ENCODE measurements at places on chromosomes 6 and 20.

GRCh38 chr6:165511807-165512206 is 151.2 kb downstream of the PDE10A start:
- DNase-seq: no peak

DNA sequence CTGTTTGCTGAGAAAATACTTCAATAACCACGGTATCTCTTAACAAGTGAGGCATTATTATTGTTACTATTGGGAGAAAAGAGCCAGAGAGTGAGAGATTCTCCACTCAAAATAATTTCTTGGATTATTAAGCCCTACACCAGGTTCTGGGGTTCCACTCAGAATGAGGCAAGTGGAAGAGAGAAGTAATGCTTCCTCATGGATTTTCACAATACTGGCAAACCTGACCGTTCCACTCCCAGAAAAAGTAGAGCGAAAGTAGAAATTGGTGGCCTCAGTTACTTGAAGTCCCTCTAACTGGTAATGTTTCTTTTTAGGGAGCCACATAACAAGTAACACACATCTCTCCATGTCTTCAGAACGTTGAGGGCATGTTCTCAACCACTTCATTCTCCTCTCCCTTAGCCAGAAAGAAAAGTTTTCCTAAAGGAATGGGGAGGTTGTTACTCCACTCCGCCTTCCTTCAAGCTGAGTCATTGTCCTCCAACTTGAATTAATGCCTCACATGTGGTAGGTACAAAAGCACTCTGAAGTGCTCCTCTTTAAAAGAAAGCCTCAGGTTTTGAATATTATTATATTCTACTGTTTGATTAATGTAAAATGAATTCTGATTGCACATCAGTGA is 1.9 kb downstream of the BAG2 start:
- no peak for DNase-seq

- DNase-seq: no peak
Measured at GRCh38 chr20:15235471-15236198, 898.2 kb upstream of the FLRT3 start.

GRCh38 chr6:6193221-6193745 is 127.2 kb downstream of the F13A1 start:
- no peak for DNase-seq

DNA sequence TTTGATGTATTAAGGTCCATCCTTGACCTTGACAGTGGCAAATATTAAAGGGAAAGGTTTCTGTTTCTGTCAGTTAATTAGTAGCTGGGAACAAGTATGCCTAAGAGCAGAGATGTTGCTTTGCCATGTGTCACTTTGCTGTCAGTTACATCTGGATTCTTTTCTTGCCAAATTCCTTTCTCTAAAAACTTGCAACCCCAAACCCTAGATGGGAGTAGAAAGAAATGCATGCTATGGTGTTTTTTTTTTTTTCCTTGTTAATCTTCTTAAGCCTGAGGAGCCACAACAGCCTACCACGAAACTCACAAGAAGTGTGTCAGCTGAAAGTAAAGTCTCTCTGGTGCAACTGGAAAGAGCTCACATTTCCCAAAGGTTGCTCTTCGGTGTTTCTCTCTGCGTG is 18.0 kb upstream of the CLDN20 start:
- DNase-seq: no peak

- no peak for DNase-seq
Measured at GRCh38 chr6:43494321-43494720, 15.8 kb downstream of the LRRC73 start.

DNA sequence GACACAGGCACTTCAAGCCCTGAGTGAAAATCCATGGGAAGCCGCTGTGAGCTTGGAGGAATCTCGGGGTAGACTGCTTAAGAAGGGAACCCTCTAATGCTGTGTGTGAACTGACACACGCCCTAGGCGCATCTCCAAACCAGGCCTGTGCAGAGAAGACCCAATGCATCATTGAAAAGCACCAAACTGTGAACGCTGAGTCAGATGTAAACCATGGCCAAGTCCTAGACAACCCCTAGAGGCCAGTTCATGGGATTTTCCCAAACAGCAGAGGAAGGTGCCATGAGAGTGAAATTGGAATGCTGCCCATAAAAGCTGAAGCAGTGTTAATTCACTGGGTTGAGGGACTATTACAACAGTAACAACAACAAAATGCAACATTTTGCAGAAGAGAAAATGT is 296.5 kb downstream of the SMOC2 start:
- no peak for DNase-seq

DNA sequence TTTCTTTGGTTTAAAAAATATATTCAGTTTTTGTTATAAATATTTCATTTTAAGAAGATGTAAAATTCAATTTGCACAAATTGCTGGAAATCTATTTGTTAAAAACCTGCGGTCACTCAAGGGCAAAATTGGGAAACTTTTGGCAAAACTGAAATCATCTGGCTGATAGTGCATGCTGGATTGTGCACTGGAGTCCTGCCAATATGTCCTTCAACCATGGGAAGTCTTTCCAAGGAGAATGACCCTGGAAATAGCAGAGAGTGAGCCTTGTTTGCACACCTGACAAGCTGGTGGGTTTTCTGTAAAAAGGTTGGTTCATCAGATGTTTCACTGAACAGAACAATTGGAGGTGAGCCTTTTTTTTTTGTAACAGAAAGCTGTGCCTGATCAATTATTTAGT is 413.5 kb downstream of the BTBD3 start:
- DNase-seq: no peak

DNA sequence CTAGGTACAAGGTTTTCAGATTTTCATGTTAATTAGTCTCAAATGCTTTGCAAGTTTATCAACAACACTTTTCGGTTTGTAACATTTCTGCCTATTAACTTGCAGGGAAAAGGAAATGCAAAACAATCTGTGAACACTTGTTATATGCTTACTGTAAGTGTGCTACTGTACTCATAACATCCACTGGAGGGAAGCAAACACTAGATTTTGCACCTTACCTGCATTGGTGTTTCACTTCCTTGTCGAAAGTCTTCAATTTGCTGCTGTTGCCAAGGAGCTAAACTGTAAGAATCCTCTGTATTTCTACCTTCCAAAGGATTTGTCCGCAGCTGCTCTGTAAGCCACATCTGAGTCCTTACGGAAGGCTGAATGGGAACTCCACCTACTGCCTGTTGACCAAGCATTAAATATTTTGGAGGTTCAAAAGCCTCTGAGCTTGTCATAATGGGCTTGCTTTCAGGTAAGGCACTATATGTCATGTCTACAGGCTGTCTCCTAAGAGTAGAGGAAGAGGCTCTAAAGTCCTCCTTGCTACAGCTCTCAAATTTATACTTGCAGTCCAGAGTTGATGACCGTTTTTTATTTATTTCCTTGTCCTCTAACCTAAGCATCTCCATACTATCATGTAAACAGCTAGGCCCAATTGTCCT is 17.3 kb downstream of the PLN start:
- DNase-seq: no peak

DNA sequence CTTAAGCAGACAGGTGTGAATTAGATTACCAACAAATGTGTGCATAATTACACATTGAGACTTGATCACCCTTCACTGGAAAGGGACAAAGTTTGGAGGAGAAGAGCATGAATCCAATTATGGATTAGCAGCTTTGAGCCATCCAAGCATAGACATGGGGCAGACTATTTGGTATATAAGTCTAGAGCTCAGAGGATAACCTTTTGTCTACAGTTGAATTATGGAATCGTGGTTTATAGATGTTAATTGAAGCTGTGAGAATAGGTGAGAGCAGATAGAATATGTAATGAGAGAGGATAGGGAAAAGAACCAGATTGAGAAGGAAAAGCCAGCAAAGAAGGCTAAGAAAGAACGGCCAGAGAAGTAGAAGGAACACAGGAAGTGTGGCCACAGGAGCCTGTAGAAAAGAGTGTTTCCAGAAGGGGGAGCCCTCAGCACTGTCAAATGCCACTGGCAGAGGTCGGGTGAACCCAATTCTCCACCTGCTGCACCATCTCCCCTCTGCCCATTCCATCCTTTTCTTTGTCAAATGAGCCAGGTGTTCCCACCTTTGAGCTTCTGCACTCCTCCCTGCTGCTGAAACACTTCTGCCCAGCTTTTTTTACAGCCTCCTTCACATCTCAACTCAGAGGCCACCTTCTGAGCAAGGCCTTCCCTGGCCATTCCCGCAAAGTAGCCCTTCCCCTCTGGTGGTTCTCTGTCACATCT is 7.3 kb downstream of the DNTTIP1 start:
- DNase-seq: no peak

GRCh38 chr20:50540620-50541605 is 30.7 kb downstream of the PTPN1 start:
- DNase-seq: no peak

DNA sequence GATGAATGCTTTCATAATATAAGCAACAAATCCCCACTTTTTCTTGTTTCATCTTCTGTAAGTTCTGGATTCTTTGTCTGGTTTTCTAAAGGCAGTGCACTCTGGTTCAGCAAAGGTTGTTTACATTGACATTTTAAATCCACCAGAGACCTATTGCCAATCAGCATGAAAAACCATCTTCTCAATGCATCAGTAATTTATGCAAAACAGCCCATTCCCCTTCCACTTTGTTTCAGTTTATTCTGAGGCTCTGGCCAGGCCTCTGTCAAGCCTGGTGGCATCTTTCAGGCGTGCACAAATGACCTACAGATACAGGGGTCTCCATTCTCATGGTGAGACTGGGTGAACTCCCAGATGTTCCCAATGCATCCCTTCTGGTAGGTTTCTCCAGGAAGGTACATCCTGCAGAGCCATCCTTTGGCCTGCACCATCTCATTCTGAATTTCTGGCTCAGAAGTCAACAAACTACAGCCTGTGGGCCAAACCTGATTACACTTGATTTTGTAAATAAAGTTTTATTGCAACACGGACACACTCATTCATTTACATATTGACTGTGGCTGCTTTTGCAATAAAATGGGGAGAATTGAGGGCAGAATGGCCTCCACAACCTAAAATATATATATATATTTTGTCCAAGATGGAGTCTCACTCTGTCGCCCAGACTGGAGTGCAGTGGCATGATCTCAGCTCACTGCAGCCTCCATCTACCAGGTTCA is 405.4 kb downstream of the PREX1 start:
- DNase-seq: no peak

GRCh38 chr6:21668795-21669194 is 75.2 kb downstream of the SOX4 start:
- no peak for DNase-seq

GRCh38 chr6:42140756-42141602 is 1.4 kb downstream of the C6orf132 start:
- no peak for DNase-seq

- DNase-seq: no peak
Measured at GRCh38 chr6:2110504-2110903, 134.9 kb downstream of the GMDS start.

DNA sequence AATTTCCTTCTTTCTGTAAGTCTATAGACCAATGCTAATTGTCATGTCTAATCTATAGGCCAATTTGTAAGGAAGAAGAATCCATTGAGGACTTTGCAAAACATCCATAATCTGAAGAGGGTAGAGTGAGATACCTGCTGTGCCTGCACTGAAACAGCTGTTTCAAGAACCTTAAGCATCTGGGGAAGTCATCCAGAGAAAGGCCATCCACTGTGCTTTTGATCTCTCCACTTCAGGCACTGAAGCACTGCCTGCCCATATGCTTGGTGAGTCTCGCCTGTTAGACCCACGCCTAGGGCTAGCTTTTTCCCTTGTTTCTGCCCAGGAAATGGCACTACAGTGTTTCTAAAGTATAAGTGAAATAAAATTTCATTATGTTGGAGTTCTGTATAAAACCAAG is 921.8 kb upstream of the EPHA7 start:
- no peak for DNase-seq

DNA sequence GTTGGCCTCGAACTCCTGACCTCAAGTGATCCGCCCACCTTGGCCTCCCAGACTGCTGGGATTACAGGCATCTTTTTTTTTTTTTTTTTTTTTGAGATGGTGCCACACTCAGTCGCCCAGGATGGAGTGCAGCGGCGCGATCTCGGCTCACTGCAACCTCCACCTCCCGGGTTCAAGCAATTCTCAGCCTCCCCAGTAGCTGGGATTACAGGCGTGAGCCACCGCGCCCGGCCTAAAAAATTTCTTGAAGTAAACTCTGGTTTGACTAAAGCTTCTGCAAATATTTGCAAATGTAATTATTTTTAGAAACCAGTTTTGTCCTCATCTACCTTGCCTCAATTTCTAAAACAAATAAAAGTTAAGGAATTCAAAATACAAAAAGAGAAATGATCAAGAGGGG is 1.2 kb downstream of the IBTK start:
- no peak for DNase-seq

GRCh38 chr6:101961357-101961756 is 567.8 kb downstream of the GRIK2 start:
- no peak for DNase-seq

DNA sequence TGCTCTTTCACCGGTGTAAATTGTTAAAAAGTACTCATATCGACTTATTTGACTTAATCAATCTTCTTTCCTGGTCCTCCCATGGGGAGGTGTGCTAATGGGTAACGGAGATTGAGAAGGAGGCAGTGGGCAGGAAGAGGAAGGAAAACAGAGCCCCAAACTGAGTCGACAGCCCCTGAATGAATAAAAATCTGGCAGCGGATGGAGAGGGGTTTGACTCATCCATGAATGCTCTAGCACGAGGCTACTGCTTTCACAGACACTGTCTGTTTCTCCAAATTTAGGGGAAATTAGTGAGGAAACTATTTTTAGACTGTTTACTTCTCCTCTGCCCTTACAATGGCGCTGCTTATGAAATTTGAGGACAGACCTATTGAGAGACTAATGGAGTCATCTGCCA is 142.2 kb upstream of the ATXN1 start:
- no peak for DNase-seq

- no peak for DNase-seq
Measured at GRCh38 chr20:57416296-57417022, 25.3 kb downstream of the RBM38 start.

DNA sequence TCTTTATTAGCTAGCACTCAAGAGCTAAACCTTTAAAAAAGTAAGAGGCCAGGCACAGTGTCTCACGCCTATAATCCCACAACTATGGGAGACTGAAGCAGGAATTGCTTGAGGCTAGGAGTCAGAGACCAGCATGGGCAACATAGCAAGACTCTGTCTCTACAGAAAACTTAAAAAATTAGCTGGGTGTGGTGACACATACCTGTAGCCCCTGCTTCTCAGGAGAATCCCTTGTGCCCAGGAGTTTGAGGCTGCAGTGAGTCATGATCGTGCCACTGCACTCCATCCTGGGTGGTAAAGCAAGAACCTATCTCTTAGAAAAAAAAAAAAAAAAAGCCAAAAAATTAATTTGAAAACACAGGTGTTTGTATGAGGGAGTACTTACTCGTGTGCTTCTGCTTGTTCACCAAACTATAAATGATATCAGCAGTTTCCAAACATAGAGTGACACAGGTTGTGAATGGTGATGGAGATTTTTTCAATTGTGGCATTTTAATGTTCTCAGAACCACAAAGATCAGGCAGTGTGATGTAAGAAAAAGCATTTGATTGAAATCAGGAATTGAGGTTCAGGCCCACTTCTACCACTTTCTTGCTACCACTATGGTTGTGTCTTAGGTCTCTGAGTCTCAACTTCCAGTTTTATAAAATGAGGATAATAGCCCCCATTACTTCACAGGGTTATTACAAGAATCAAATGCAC is 104.9 kb downstream of the FOXO3 start:
- DNase-seq: no peak

DNA sequence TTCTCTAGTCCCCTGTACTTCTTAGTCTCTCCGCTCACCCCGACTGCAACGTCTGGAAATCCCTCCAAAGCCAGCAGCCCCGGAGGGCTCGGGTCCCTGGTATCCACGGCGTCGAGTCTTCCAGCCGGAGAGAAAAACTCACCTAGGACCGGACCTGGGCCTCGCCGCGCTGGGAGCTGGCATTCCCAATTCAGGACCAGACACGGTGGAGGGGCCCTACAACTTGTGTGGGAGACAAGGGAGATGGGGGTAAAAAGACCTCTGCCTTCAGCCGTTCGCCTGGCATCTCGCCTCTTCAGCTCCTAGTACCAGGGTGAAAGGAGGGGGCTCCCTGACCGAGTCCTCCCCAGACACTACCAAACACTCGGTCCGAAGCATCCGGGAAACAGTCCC is 64.3 kb downstream of the GPX5 start:
- DNase-seq: no peak

Measured in hippocampal formation (tissue), 2 donors.